ENCODE measurements at places on chromosomes 2 and 18. TPM values are rescaled to one million over a fixed set of nuclear protein-coding genes. Genes with fewer than 3 reads are reported as not detected.

DNA sequence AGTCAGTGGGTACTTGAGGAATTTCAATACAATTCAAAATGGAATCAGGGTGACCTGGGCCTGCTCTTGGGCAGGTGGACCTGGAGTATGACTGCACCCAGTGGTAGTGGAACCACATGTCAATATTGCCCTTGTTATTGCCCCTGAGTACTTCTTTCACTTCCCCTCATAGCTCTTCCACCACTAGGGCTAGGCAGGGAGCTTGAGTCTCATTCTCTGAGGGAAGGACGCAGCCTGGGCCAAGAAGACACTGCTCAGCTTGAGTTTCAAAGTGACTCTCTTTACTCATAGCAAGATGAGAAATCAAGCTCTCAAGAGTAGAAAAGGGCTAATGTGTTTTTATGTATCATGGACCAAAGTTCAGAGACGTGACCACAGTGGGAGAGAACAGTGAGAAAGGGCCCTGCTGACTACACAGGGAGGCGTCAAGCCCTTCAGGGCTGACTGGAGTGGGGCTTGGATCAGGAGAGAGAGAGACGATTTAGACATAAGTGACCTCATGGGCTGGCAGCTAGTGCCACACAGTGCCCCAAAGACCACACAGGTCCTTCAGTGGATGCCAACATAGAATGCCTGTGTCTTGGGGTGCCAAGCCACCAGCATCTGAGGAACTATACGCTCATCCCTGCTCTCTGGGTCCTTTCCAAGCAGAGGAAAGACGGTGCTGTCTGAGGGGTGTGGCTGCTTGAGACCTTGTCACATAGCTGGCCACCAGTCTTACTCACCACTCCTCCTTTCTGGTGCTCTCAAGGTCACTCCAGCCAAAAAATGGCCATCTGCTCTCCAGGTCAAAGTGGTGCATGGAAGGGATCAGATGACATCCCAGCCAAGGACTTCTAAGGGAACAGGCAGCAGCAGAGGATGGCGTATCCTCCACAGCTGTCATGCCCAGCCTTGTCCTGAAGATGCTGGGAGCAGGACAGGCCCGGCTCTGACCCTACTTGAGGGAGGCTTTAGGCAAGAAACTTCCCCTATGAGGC lies 13.0 kb downstream of the PTMA start:
- H3K4me1 ChIP-seq, result no peaks in the 10 kb centered on the region
- no peaks in the 10 kb centered on the region for H3K36me3 ChIP-seq
- H3K27ac ChIP-seq, result no peak overlapping the region
- H3K4me3 ChIP-seq, result no peak overlapping the region

DNA sequence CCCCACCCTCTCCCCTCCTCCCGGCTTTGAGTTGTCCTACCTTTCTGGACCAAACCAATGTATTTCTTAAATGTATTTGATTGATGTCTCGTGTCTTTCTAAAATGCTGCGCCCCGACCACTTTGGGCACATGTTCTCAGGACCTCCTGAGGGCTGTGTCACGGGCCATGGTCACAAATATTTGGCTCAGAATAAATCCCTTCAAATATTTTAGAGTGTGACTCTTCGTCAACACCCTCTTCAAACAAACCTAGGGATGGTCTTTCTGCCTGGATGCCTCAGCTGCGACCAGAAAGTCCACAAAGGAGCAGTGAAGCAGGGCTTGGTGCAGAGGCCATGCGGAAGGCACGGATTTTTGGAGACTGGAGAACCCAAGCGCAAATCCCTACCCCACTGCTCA lies 1.1 kb upstream of the SLC35F6 start:
- no peaks in the 10 kb centered on the region for H3K27me3 ChIP-seq
- H3K27ac ChIP-seq, result no peak overlapping the region

GRCh38 chr2:100752628-100753333 lies 67.2 kb upstream of the NPAS2 start:
- no peaks in the 10 kb centered on the region for H3K4me1 ChIP-seq
- H3K27me3 ChIP-seq, result no peaks in the 10 kb centered on the region
- DNase-seq, result no peak
- no peak overlapping the region for H3K27ac ChIP-seq
- no peaks in the 10 kb centered on the region for H3K36me3 ChIP-seq

DNA sequence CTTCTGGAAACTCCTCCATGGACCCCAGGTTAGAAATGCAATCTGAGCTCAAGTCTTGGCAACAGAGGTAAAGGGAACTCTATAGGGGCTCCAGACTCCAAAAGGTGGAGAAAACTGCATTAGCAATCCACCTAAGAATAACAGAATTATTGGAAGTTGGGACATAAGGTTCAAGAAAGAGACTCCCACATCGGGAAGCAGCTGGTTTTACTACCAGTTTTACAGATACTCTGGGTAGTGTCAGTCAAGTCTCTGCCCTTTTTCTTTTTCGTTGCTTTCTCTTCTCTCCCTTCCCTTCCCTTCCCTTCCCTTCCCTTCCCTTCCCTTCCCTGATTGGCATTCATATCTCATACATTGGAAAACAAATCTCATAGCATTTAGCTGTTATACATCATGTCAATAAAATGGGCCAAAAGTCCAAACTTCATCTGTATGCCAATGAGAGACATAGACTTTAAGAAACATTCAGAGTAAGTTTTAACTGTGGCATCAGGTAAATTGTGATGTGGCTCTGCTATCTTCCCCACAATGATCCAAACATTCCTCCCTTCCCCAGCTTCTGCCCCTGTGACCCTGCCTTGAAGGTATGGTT lies 166.7 kb downstream of the KCNE4 start:
- no peak for DNase-seq
- no peaks in the 10 kb centered on the region for H3K4me1 ChIP-seq
- no peak overlapping the region for H3K4me3 ChIP-seq
- no peaks in the 10 kb centered on the region for H3K36me3 ChIP-seq
- H3K27me3 ChIP-seq, result no peaks in the 10 kb centered on the region
- no peak overlapping the region for H3K27ac ChIP-seq

DNA sequence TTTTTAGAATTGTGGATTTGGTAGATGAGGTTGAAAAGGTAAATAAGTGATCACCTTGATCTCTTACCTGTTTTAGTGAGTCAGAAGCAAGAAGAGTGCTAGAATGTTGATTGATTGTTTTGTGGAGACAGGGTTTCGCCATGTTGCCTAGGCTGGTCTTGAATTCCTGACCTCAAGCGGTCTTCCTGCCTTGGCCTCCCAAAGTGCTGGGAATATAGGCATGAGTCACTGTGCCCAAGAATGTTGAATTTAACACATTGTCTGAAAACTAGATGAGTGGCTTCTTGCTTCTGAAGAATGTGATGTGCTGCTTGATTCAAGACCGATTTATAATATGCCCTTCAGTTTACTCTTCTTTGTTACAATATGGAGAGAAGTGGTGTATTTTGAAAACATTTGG lies 121.3 kb downstream of the FMNL2 start:
- no peaks in the 10 kb centered on the region for H3K27me3 ChIP-seq
- DNase-seq, result no peak
- H3K4me1 ChIP-seq, result peaks cover 2% of the 10 kb centered on the region

DNA sequence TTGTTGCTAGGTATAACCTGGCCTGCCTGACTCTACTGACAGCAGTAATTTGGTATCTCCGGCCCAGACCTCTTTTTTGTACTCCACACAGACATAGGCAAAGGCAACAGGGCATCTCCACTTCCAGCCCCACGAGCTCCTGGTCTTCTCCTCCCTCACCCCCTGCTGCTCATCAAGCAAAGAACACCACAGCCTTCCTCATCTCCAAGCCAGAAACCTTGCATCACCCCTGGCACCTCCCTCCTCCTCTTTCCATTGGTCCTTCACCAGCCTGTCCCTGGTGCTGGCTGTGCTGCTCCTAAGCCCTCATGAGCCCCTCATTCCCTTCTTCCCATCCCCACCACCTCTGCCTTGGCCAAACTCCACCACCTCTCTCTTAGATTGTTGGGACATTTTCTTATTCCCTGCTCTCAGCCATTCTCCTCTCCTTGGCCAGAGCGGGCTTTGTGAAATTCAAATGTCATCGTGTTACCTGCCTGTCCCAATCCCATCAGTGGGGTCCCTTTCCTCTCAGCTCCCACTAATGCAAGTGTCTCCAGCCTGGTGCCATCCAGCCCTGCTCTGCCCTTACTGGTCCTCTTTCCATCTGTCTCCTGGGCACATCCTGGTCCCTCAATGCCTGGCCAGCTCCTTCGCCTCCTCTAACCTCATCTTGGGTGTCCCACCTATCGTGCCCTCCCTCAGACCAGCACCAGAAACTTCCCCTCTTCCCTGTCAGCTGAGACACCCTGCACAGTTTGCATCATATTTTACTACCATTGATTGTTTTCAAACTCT lies 77.4 kb downstream of the INHBB start:
- no peak overlapping the region for H3K27ac ChIP-seq
- no peaks in the 10 kb centered on the region for H3K36me3 ChIP-seq
- no peaks in the 10 kb centered on the region for H3K4me1 ChIP-seq
- peaks cover 4% of the 10 kb centered on the region for H3K27me3 ChIP-seq
- no peak for DNase-seq
- H3K4me3 ChIP-seq, result no peak overlapping the region

DNA sequence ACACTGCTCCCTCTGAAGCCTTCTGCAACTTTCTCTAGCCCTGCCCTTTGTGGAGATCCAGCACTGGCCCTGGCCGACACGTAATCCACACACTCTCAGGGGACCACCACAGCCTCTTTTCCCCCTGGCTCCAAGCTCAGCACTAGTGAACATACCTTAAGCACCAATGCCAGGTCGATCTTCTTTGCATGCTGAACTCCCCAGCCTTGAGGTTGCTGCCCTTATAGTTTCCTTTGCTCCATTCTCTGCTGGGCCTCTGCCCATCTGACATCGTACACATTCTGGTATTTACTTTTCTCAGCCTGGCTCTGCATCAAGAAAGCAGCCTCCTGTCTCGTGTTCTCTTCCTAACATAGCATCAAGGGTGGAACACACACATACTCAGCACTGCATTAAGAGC lies 361.5 kb downstream of the LPIN1 start:
- no peak overlapping the region for H3K27ac ChIP-seq
- no peaks in the 10 kb centered on the region for H3K27me3 ChIP-seq
- no peaks in the 10 kb centered on the region for H3K4me1 ChIP-seq
- H3K36me3 ChIP-seq, result no peaks in the 10 kb centered on the region
- no peak for DNase-seq
- no peak overlapping the region for H3K4me3 ChIP-seq

Gene GPR75
- 2.4 TPM for total RNA-seq

GRCh38 chr2:21461754-21462240 lies 338.0 kb downstream of the TDRD15 start:
- no peaks in the 10 kb centered on the region for H3K27me3 ChIP-seq
- no peak overlapping the region for H3K27ac ChIP-seq
- H3K4me3 ChIP-seq, result no peak overlapping the region

- no peaks in the 10 kb centered on the region for H3K27me3 ChIP-seq
- H3K4me1 ChIP-seq, result no peaks in the 10 kb centered on the region
- peak overlapping the region; percentile 15 for H3K27ac ChIP-seq
Observed at GRCh38 chr2:29017716-29018435, 36.8 kb downstream of the TOGARAM2 start.
